PC-9 (cell line): ENCODE measurements at places on chromosomes 6 and 20. TPM values are rescaled to one million over a fixed set of nuclear protein-coding genes. Genes with fewer than 3 reads are reported as not detected.

WFDC5 gene
- total RNA-seq = not detected in 2 replicates

GABRR1 gene
- total RNA-seq = not detected in 2 replicates

SASH1 gene
- total RNA-seq = 32.9 and 35.5 TPM in 2 replicates

OTOR gene
- not detected in 2 replicates for total RNA-seq

PSMB9 gene
- 37.6 and 48.4 TPM in 2 replicates for total RNA-seq

SCRT2 gene
- not detected in 2 replicates for total RNA-seq

VSTM2L gene
- total RNA-seq = 1.4 and 2.3 TPM in 2 replicates

MRAP2 gene
- not detected in 2 replicates for total RNA-seq

SLC24A3 gene
- total RNA-seq = not detected in 2 replicates

ULBP1 gene
- total RNA-seq = 2.8 and 3.3 TPM in 2 replicates

CFB gene
- 22.6 and 25.5 TPM in 2 replicates for total RNA-seq

NELFE gene
- 43.0 and 50.8 TPM in 2 replicates for total RNA-seq

ZSCAN26 gene
- total RNA-seq = 12.1 and 14.8 TPM in 2 replicates

CD93 gene
- total RNA-seq = 0.07 TPM in 1 of 2 replicates, not detected in the other

KCNQ5 gene
- 0.20 and 1.2 TPM in 2 replicates for total RNA-seq

C6orf58 gene
- not detected in 2 replicates for total RNA-seq

PACRG gene
- not detected in 2 replicates for total RNA-seq

NMBR gene
- total RNA-seq = 0.35 TPM in 1 of 2 replicates, not detected in the other

TPBG gene
- total RNA-seq = 42.5 and 44.6 TPM in 2 replicates

KHDC1L gene
- 1.1 TPM in 1 of 2 replicates, not detected in the other for total RNA-seq

OOEP gene
- 10.9 and 12.2 TPM in 2 replicates for total RNA-seq

TREML1 gene
- not detected in 2 replicates for total RNA-seq

OXT gene
- not detected in 2 replicates for total RNA-seq

CCN6 gene
- total RNA-seq = not detected in 2 replicates

NR2E1 gene
- not detected in 2 replicates for total RNA-seq

XKR7 gene
- not detected in 2 replicates for total RNA-seq

SLC12A5 gene
- total RNA-seq = 6.0 and 8.7 TPM in 2 replicates

C6orf15 gene
- total RNA-seq = 21.1 and 21.6 TPM in 2 replicates

SESN1 gene
- 6.1 and 6.5 TPM in 2 replicates for total RNA-seq

MROH8 gene
- total RNA-seq = 3.3 TPM in 2 replicates

HSPA12B gene
- total RNA-seq = not detected in 2 replicates

DBNDD2 gene
- total RNA-seq = 69.0 and 77.1 TPM in 2 replicates

GPX5 gene
- total RNA-seq = not detected in 2 replicates

SLC26A8 gene
- total RNA-seq = not detected in 2 replicates

PAQR8 gene
- total RNA-seq = 3.7 and 4.1 TPM in 2 replicates

PRDM13 gene
- total RNA-seq = not detected in 2 replicates

TMEM170B gene
- 3.5 and 3.9 TPM in 2 replicates for total RNA-seq

HLA-DRB5 gene
- 0.33 TPM in 1 of 2 replicates, not detected in the other for total RNA-seq

PAK5 gene
- total RNA-seq = not detected in 2 replicates

PLAGL1 gene
- total RNA-seq = 7.8 and 8.3 TPM in 2 replicates

THEMIS gene
- not detected in 2 replicates for total RNA-seq

MMP24 gene
- total RNA-seq = 0.45 and 0.48 TPM in 2 replicates

PPP1R16B gene
- total RNA-seq = 0.05 TPM in 1 of 2 replicates, not detected in the other

MAFB gene
- not detected in 2 replicates for total RNA-seq

MAK gene
- total RNA-seq = 0.85 and 1.6 TPM in 2 replicates

OR10C1 gene
- not detected in 2 replicates for total RNA-seq

PRICKLE4 gene
- total RNA-seq = 8.4 and 9.2 TPM in 2 replicates

EMILIN3 gene
- total RNA-seq = not detected in 2 replicates

SOBP gene
- total RNA-seq = 0.22 TPM in 1 of 2 replicates, not detected in the other

SAMD3 gene
- total RNA-seq = not detected in 2 replicates

C20orf202 gene
- total RNA-seq = not detected in 2 replicates

PSMB8 gene
- 70.8 and 101 TPM in 2 replicates for total RNA-seq

LCA5 gene
- total RNA-seq = 4.8 and 5.4 TPM in 2 replicates

NHLRC1 gene
- 0.90 and 1.0 TPM in 2 replicates for total RNA-seq

GSTA3 gene
- not detected in 2 replicates for total RNA-seq

FNDC1 gene
- not detected in 2 replicates for total RNA-seq

FAXC gene
- 3.3 and 4.2 TPM in 2 replicates for total RNA-seq

BMP5 gene
- total RNA-seq = 0.20 TPM in 1 of 2 replicates, not detected in the other

LPIN3 gene
- total RNA-seq = 12.1 and 15.4 TPM in 2 replicates

FABP7 gene
- total RNA-seq = not detected in 2 replicates
